HCT116 (cell line): ENCODE measurements at places on chromosomes 2 and 18. TPM values are rescaled to one million over a fixed set of nuclear protein-coding genes. Genes with fewer than 3 reads are reported as not detected.

DNA sequence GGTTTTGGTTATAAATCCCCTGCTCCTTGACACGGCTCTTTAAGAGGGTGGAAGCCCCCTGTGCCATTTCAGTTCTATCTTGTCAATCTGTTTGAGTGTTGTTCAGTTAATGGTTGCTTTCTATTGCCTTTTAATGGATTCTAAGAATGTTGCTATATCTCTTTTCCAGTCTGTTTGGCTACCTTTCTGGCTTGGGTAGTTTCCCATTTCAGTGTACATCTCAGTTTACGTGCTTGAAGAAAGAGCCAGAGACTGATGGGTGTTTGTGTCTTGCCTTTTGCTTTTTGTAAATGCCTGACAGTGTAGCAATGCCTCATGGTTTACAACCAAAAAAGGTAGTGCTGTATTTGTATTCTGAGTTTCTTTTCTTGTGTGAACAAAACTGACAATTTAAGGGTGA is 45.3 kb downstream of the SPATS2L start:
- no peak overlapping the region for H3K4me3 ChIP-seq
- no peak for DNase-seq
- no peaks in the 10 kb centered on the region for H3K27me3 ChIP-seq
- no peaks in the 10 kb centered on the region for H3K36me3 ChIP-seq
- peaks cover 23% of the 10 kb centered on the region for H3K4me1 ChIP-seq

GRCh38 chr2:23528690-23529089 is 143.7 kb downstream of the KLHL29 start:
- no peak for DNase-seq
- no peaks in the 10 kb centered on the region for H3K27me3 ChIP-seq
- no peak overlapping the region for H3K27ac ChIP-seq
- H3K4me3 ChIP-seq, result no peak overlapping the region
- peaks cover 18% of the 10 kb centered on the region for H3K4me1 ChIP-seq

DNA sequence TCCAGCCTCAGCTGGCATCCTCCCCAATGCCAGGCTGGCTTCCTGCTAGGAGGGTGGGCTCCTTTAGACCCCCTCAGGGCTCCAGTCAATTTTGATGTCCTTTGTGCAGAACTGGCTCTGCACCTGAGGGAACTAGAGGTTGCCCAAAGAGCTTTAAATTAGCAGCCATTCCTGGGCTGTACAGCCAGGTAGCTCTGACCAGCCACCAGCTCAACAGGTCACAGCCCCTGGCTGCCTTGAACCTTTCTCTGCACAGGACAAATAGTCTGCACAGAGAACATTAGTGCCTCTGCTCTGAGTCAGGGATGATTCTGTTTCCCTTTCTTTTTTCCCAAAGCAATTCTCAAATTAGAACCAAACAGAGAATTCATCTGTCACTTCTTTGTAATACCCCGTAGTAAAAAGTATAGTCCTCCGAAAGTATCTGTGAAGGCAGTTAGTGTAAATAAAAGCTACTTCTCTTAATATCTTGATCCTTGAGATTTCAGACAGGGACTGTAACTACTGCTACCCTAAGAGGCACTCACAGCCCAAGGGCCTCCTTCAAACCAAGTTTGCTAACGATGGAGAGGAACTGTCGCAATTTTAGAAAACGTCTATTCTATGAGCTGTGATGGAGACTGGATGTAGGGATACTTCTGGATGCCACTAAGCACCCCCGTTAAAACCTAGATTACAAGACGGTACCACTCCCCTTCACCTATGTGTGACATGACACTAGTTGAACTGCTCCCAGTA is 3.0 kb downstream of the TTC32 start:
- H3K36me3 ChIP-seq, result no peaks in the 10 kb centered on the region
- H3K27ac ChIP-seq, result no peak overlapping the region
- no peaks in the 10 kb centered on the region for H3K27me3 ChIP-seq
- no peak for DNase-seq
- peaks cover 18% of the 10 kb centered on the region for H3K4me1 ChIP-seq
- no peak overlapping the region for H3K4me3 ChIP-seq

DNA sequence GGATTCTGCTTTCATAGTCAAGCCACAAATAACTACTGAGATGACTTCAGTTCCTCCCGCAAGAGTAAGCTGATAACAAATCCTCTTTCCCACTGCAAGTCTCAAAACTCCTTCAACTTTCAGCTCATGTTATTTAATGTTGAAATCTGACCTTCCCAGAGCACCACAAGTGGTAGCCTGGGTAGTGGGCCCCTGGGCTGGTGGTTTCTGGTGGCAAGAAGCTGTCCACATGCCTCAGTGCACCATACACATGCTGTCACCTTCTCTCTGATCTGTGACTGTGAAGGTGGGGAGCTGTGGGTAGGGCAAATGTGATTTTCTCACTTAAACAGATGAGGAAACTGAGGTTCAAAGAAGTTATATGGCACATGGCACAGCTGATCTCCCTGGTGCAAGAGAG is 246.1 kb upstream of the EPAS1 start:
- no peak overlapping the region for H3K4me3 ChIP-seq
- DNase-seq, result no peak
- H3K27me3 ChIP-seq, result no peaks in the 10 kb centered on the region
- H3K27ac ChIP-seq, result no peak overlapping the region
- no peaks in the 10 kb centered on the region for H3K4me1 ChIP-seq

GRCh38 chr2:134041877-134042276 is 212.0 kb upstream of the MGAT5 start:
- no peaks in the 10 kb centered on the region for H3K27me3 ChIP-seq
- no peak overlapping the region for H3K27ac ChIP-seq
- H3K36me3 ChIP-seq, result no peaks in the 10 kb centered on the region
- no peak overlapping the region for H3K4me3 ChIP-seq
- H3K4me1 ChIP-seq, result no peaks in the 10 kb centered on the region

DNA sequence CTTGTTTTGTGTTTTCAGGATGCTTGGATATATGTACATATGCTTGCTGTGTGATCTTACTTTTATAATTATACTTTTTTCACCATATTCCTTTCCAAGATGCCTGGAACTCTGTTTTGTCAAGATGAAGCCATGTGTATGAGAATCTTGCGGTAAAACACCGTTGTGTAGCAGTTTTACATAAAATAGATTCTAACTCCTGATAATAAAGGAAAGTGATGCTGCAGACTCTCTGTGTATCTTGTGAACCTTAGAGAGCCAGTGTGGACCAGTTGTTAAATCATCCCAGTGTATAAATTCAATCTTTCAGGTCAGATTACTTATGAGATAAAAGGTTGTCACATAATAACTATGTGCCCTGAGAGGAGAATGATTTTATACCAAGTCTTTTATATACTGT is 12.5 kb upstream of the ITGA4 start:
- H3K4me3 ChIP-seq, result no peak overlapping the region
- H3K36me3 ChIP-seq, result no peaks in the 10 kb centered on the region
- DNase-seq, result no peak

GRCh38 chr2:147352264-147353071 is 492.4 kb upstream of the ACVR2A start:
- DNase-seq, result no peak
- no peaks in the 10 kb centered on the region for H3K27me3 ChIP-seq
- no peak overlapping the region for H3K27ac ChIP-seq
- H3K36me3 ChIP-seq, result no peaks in the 10 kb centered on the region
- no peaks in the 10 kb centered on the region for H3K4me1 ChIP-seq

PLCD4 gene
- 0.64 TPM for total RNA-seq
